ENCODE measurements at places on chromosomes 6 and 20. TPM values are rescaled to one million over a fixed set of nuclear protein-coding genes. Genes with fewer than 3 reads are reported as not detected.

The C6orf15 gene
- not detected for total RNA-seq

The C20orf202 gene
- 0.24 TPM for total RNA-seq

The CRIP3 gene
- total RNA-seq = 0.28 TPM

The PDE10A gene
- 0.72 TPM for total RNA-seq

DNA sequence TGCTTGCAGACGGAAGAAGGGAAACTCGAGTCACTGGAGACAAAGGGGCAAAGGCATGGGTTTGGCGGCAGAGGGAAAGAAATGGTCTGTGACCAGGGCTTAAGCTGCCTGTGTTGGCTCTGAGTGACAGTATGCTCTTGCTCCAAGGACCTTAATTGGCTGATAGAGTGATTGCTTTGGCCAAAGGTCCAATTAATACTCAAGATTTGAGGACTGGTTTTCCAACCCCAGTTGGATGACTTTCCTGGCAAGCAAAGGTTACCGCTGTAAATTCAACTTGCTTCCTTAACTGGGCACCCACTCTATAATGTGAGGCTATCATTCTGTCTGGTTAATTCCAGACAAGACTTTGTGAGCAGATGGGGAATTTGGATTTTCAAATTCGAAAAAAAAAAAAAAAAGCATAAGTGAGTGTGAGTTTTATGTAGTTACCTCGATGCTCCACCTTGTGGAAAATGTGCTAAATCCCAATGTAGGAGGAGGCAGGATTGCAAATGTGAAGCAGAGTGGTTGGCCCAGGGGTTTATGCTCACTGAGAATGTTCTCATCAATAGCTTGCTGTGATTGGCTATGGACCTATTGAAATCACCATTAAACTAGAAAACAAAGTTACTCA is 150.7 kb upstream of the GMDS start:
- ATAC-seq = no peak

- ATAC-seq = no peak
These were observed 139.5 kb upstream of the AGPAT4 start for GRCh38 chr6:161413355-161413771.

Measured in esophagus mucosa (tissue), 1 donor.